ENCODE measurements at places on chromosomes 12 and 14.

DNA sequence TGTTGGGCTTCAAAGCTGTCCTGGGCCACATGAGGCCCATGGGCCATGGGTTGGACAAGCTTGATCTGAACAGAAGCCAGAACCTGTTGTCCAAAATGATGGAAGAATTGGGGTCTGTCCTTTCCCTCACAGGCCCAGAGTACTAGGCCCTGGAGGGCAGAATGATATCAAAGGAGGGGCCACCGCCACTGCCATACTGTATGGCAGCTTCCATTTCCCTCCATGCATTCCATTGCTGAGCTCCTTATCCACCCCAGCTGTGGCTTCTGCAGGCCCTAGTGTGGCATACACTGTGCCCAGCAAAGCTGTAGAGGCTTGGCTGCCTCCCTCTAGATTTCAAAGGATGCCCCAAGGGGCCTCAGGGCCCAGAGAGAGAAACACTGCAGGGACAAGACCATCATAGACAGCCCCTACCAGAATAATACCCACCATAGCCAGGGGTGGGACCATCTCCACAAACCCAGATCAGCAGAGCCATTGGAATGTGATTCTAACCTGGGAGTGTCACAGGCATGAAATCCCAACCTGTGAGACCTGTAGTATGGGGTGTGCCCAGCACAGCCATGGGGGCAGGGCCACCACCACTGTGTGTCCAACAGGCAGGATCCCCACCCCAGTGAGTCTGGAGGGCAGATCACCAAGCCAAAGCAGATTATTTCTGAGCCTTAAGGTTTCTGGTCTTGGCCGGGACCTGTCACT, 61.4 kb upstream of the BEGAIN start:
- DNase-seq: no peak

DNA sequence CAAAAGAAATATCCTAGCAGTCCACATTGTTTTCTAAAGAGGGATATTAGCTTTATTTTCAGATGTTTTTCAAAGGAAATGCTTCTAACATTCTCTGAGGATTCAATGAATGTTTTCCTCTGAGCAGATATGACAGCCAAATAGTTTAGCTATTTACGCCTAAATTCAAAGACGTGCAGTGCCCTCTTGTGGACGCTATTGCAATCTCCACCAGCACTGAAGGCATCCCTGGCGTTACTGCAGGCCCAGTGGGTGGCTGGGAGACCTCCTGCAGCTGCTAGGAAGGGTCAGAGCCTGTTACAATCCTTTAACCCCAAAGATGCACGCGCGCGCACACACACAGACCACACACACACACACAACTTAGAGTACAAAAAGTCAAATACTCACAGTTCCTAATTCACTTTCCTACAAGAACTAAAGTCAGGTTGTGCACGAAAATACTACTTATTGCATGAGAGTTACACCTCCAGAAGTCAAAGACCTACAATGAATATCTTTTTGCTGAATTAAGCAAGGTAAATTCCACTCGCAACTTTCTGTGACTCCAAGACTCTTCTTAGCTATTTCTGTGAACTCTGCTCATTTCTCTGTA, 589.3 kb upstream of the TMEM132C start:
- peak; percentile 96 for DNase-seq

DNA sequence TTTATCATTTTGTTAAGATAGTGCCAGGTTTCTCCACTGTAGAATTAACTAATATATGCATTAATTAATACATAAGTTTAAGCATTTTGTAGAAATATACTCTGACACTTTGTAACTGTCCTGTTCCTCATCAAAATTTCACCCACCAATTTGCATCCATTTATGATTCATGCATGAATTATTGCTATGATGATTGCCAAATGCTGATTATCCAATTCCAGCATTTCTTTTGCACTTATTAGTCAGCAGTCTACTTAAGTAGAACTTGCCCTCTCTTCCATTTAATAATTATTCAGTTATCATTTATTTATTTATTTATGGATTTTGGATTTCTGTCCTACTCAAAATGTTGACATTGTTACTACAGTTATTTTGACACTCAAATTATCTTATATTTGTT, 72.2 kb downstream of the SLC6A15 start:
- DNase-seq: no peak

- no peak for DNase-seq
Observed at GRCh38 chr12:127257366-127257935, 1009.5 kb upstream of the TMEM132C start.

- no peak for DNase-seq
Observed at GRCh38 chr14:93375673-93376156, 28.7 kb downstream of the COX8C start.

DNA sequence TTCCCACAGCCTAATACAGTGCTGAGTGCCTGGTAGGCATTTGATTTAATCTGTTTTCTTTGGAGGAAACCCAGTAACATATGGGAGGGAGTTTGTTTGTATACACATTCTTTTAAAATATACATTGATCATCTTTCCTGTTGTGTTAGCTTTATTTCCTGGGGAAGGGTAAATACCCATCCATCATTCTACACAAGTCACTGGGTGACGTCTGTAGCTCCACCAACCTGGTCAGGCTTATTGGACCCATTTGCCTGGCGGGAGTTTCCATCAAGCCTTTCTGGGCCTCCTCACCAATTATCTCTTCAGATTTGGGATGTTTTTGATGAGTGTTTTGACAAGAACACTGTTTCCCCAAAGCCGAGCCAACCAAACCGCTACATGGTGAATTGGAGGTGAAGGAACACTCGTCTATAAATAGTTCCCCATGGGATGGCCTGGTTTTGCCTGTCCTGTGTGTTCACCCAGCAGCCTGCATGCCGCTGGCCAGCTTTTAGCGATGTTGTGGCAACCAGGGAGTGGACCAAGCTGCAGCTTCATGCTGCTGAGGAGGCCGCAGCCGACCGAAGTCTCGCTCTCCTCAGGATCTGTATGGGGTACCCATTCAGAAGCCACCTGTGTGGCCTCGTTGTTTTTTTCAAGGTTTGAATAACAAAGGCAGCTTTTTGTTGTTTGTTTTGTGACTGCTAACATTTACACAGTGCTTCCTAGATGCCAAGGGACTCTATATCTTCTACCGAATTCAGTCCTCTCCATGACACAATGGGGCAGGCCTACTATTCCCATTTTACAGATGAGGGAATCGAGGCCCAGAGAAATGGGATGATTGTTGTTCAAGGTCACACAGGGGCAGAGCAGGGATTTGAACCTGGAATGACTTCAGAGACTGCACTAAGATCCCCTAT, 22.6 kb downstream of the PLXNC1 start:
- DNase-seq: no peak
